Inflammatory macrophage (primary cell): ENCODE measurements at places on chromosomes 1 and 21.

DNA sequence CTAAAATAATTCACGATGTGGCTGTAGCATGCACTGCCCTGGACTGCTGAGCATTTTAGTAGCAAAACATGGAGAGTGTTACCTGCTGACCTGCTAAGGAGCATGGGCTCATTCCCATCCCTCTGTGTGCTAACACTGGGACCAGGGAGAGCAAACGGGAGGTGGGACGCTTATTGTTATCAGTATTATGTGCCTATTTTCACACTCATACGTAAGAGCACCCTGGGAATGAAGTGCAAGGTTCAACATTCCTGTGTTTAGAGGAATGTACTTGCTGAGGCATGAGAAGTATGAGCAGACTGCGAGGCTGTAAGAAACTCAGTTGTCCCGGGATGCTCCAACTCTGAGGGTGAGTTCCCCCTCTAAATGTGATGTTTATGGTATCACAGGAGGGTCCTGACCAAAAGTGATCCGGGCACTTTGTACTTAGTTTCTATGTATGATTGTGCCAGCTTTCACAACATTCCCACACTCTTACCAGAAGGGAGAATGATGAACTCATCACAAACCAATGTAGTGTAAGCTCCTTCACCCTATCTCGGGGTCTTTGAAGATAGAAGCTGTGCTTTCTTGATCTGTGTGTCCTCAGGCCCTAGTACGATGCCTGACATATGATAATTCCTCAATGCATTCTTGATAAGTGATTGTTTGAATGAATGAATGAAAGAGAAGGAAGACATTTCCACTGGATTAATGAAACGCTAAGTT is 164.8 kb downstream of the KCNJ6 start:
- no peak for DNase-seq

GRCh38 chr1:52901384-52901783 is 20.2 kb downstream of the ECHDC2 start:
- no peak for DNase-seq

DNA sequence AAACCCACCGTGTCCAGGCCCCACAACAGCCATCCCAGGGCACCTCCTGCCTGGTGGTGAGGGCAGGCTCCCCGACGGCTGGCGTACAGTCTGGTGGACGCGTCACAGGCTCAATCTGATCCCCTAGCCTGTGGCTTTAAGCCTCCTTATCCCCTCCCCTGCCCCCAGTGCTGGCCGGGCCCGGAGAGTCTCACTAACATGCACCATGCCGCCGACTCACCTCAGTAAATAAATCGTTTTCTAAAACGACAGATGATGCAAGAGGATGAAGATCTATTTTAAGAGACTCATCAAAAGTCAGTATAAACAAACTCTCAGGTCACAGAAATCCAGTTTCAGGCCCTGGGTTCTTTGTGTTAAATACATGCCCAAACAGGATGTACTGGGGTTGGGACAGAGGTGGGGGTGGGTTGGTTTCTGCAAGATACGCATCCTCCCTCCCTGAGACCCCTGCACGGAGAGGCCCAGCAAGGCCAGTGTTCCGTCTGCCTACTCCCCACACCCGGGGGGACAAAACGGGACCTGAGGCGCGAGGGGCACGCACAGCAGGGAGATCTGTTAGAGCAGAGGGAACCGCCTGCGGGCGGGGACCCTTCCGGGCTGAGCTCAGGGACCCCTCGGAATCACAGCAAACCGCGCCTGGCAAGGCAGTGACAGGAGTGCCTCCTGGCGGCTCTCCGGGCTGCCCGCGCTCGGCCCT is 3.1 kb downstream of the PANK4 start:
- DNase-seq: no peak

GRCh38 chr1:56150441-56151215 is 428.7 kb downstream of the PLPP3 start:
- DNase-seq: no peak

GRCh38 chr21:38140207-38140903 is 116.4 kb upstream of the KCNJ15 start:
- DNase-seq: no peak

GRCh38 chr1:114103992-114104391 is 49.7 kb downstream of the SYT6 start:
- DNase-seq: no peak

- DNase-seq: no peak
Measured at GRCh38 chr1:202010180-202011015, at the start of gene ELF3. Gene ELF3, plus strand, starts transcription at chr1:202010587. Its CDS starts 550 bp downstream, at chr1:202011137.

DNA sequence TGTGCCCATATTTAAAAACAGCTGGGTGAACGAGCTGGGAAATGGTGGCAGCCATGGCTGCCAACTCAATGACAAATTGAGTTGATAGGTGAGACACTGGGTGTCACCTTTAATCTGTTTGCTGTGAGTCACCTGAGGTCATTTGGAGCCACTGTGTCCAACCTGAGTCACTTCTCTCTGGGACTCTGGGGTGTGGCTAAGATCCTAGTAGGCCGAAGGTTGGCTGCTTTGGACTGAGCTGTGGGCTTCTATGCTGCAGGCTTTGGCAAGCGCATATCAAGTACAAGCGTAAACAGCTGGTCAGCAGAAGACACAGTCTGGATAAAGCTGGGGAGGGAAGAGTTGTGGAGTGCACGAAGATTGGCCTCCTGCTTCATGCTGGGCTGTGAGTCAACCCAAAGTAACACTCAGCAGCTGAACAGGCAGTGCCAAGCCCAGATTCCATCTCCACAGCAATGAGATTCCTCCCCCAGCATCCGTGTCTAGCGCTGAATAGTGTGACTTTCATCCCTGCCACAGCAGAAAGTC is 24.0 kb downstream of the TEX35 start:
- no peak for DNase-seq

- no peak for DNase-seq
Measured at GRCh38 chr1:218930472-218931241, 243.0 kb upstream of the LYPLAL1 start.

GRCh38 chr21:34942911-34943310 is 106.2 kb downstream of the RUNX1 start:
- DNase-seq: no peak

- DNase-seq: no peak
Measured at GRCh38 chr1:199719156-199719842, 308.2 kb upstream of the NR5A2 start.

DNA sequence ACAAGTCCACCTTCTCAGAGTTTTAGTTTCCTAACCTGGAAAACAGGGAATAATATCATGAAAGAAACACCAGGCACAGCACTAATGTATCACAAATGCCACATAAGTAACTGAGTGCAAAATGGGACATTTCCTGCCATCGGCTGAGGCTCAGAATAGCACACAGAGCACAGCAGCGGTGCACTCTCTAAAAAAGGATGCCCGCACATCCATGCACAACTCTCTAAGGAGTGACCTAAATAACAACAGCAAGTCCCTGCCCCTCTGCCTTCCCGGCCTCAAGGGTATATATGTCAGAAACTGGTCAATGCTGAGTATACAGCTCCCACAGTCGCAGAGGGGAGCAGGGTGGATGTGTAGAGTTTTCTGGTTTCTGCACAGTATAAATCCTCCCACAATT is 100.1 kb upstream of the ERG start:
- no peak for DNase-seq

DNA sequence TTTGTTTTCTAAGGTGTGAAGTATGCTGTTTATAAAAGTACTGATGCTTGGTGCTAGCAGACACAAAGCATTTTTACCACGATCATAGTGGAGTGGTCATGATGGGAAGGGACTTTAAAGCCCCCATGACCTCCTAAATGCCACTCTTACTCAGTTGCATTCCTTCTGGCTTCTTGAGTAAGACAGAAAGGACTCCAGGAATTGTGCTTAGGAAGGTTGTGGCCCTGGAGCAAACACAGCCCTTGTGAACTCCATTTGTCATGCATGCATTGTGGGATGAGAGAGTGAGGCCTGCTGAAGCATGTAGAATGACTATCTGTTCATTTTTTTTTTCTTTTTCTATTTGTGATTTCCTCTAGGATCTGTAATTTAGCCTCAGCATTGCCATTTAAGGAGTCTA is 34.2 kb downstream of the AK5 start:
- DNase-seq: no peak

- DNase-seq: peak; percentile 4
Measured at GRCh38 chr1:94236630-94237290, 624 bp downstream of the ARHGAP29 start.

GRCh38 chr1:235295902-235296350 is 32.1 kb downstream of the ARID4B start:
- DNase-seq: no peak

DNA sequence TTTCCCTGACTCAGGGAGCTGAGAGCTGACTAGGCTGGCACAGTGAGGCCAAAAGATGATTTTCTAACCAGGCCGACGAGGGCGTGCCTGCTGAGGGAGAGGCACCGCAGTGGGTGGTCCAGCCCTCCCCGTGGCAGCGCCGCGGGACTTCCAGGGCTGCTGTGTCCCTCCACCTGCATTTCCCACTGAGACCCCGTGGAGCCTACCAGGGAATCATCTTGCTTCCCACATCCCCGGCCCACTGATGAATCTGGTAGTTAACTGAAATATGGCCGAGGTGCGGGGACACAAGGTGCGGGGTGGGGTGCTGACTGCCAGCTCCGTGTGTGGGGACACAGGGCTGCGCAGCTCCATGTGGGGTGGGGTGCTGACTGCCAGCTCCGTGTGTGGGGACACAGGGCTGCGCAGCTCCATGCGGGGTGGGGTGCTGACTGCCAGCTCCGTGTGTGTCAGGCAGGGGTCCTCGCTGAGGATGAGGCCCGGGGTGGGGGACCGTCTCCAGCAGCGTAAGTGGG is 10.4 kb downstream of the WRAP73 start:
- DNase-seq: no peak

DNA sequence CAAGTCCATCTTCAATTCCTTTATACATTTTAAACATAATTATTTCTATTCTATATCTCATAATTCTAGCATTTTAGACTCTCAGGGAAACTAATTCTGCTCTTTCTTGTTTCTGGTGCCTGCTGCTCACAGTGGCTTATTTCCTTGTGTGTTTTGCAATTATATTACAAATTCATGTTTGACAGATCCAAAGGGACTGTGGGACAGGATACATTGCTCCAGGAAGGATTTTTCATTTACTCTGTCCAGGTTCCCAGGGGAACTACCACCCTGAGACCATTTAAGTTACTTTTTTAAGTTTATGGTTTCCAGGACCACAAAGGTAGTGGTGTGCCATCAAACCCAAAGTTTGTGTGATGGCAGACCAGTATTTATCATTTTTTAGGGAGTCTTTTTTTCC is 6.6 kb downstream of the TTC39A start:
- no peak for DNase-seq

DNA sequence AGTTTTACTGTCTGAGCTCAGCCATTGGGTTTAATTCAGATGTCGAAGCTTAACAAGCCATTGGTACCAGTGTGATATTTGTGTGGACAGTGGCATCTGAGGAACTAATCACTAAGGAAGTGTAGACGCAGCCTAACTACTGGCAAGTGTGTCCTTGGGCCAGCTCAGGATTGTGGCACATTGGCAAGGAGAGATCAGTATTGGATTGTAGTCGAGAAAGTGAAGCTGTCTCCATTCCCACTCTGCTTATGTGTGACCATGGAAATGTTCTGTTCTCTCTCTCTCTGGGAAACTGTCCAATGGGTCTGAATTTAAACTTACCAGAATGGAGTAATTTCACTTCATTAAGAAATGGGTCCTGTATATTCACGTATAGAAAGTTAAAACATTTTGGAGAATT is 112.2 kb downstream of the ITSN1 start:
- no peak for DNase-seq

DNA sequence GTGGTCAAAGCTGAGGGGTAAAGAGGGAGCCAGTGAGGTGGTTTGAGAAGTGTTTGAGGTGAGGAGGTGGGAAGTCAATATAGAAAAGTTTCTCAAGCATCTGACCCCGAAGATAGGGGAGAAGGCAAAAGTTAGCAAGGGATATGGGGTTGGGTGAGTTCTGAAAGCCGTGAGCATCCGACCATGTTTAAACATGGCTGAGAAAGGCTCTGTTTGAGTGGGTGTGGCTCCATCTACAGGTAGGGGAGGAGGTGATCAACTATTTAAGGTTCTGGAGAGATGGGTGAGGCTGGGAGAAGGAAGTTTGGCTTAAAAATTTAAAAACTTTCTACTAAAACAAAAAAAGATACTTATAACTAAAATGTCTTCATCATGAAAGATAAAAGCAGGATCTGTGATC is 273.8 kb downstream of the KCNJ6 start:
- no peak for DNase-seq

DNA sequence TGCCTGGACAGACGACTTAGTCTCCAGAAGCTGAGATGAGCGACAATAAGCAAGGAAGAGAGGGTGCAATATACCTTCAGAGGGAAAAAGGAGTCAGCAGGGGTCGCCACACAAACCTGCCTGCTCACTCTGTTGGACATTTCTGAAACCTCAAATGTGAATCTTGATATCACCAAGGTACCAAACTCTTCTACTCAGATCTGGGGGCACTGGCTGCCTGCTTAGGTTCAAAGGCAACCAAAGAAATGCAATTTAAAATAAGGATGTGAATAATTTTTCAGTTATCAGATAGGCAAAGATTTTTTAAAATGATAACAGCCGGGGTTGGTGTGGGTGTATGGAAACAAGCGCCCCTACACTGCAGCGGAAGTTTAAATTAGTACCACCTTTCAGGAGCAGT is 164.2 kb downstream of the HIVEP3 start:
- no peak for DNase-seq

DNA sequence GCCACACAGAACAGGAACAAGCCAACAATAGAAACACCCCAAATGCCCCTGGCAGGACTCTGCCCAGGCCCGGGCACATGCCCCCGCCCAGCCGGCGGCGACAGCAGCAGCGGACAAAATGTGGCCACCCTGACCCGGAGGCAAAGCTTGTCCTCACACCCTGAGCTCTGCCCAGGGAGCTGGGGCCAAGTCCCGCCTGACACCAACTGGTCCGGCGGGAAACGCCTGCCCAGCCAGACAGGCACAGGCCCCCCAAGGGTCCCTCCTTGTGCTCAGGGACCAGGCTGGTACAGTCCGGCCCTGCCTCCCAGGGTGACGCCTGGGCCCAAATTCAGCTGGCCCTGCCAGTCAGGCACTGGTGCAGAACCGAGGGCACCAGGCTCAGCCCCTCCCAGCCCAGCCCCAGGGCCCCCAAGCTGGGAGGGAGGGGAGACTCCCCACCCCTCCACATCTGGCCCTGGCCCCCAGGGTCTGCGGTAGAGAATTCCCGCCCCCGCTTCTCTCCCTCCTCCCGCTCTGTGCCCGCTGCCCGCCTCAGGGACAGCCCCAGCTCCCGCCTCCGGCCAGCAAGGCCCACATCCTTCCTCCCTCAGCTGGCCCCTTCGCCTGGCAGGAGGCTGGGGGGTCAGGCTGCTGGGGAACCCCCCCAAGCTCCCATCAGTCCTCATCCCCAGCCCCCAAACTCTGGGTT is 2.0 kb downstream of the AHDC1 start:
- no peak for DNase-seq

- DNase-seq: no peak
Measured at GRCh38 chr1:168824418-168825065, 95.5 kb upstream of the DPT start.

GRCh38 chr1:13487143-13487868 is 26.5 kb downstream of the LRRC38 start:
- no peak for DNase-seq

GRCh38 chr1:110616587-110616986 is 10.4 kb upstream of the KCNA2 start:
- peak; percentile 49 for DNase-seq
